ENCODE measurements at places on chromosomes 1 and 21.

- DNase-seq = no peak
These were observed 13.1 kb upstream of the EXO1 start for GRCh38 chr1:241834733-241835377.

DNA sequence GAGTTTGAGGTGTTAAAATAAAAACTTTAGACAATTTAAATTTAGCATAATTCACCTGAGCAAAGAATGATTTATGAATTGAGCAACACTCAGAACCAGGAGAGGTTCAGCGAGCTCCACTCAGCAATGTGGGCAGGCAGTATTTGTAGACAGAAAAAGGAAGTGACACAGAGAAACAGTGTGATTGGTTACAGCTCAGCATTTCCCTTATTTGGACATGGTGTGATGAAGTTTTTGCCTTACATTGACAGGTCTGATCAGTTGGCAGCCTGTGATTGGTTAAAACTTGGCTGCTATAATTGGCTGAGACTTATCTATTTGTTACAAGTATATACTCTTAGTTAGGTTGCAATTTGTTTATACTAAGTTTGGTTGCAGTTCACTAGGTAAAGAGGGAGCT lies 621.2 kb upstream of the PRMT6 start:
- DNase-seq = no peak

GRCh38 chr1:201356236-201356635 lies 21.2 kb downstream of the TNNT2 start:
- DNase-seq = no peak

DNA sequence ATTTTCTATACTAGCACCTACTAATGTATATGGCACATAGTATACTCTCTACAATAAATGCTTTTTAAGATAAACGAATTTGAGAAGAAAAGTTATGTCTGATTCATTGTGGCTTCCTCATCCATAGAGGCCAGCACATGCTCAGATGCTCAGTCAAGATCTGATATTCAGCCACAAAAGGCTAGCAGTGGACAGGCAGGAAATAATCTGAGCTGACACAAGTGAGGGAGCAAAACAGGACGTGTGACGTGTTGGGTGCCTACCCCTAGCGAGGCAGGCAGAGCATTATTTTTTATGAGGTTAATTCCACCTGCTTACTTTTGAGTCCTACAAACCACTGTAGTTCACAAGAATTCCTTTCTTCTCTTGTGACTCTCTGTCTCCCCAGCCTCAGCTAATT lies 550.9 kb downstream of the SMYD3 start:
- peak; percentile 22 for DNase-seq

- no peak for DNase-seq
These were observed 141.4 kb upstream of the JUN start for GRCh38 chr1:58925247-58925646.

DNA sequence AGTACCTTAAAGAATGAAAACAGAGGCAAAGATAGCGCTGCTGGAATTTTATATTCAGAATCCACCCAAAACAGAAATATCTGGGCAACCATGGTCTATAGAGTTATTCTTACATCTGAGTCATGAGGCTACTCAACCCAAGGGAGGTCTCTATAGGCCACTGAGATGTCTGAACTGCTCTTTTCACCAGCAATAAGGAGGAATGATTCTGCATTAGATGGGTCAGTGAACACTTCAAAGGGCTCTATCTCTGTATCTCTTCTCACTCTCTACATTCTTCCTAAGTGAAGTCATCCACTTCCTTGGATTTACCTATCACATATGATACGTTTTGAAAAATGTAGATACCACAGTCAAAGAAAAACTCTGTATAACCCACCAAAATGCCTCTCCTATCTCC lies 90.2 kb upstream of the NGF start:
- no peak for DNase-seq

GRCh38 chr1:17645068-17645911 lies 105.8 kb downstream of the ARHGEF10L start:
- no peak for DNase-seq

DNA sequence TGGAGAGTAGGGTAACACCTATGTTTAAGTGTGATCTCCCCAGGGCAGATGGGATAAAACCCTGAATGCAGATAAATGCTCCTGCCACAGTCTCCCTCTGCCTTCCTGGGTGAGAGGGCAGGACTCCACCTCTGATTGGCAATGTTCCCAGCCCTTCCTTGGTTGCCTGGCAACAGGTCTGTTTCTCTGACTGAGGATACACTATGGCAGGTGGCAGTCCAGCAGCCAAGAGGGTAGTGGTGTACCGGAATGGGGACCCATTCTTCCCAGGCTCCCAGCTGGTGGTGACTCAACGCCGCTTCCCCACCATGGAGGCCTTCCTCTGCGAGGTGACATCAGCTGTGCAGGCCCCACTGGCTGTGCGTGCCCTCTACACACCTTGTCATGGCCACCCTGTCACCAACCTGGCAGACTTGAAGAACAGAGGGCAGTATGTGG lies at the start of gene DCDC2B:
TSS of gene DCDC2B (plus strand) at position 199 of the 438 bp plus-strand sequence. CDS start at position 204, 5 bp downstream.
- no peak for DNase-seq

Data from stimulated activated CD4-positive, alpha-beta T cell treated with anti-CD3 and anti-CD28 coated beads, Interleukin-2, amount 100 ng/mL, for 24 hours (primary cell).